ENCODE measurements at places on chromosomes 7 and 10.

DNA sequence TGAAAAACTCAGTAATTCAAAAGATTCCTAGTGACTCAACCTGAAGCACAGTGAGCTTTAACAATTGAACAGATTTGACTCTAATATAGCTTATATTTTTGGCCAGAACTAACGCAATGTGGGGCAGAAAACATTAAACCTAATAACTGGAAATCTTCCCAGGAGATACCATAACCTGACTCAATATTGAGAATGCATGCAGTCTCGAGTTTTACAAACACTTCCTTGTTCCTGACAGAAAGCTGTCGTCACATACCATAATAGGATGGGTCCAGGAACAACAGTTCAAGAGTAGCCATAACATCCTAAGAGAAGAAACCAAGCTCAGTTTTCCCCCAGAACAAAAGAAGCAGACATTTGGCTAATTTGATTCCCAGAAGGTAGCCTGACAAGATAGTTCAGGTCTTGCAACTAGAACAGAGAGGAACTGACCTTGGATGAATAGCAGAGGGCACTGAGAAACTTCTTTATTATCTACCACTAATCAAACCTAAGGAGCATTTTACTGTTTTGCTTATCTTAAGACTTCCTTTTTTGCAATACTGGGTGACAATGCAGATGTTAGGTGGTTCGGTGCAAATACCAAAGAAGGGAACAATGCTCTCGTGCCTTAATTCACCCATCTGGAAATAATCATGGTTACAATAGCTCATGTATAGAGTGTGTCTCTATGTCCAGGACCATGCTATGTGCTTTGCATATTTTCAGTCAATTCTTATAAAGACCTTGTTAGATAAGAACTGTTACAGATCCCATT is 38.6 kb upstream of the ACSL5 start:
- peak overlapping the region; percentile 61 for H3K27ac ChIP-seq
- no peaks in the 10 kb centered on the region for H3K36me3 ChIP-seq
- H3K27me3 ChIP-seq, result peaks cover 14% of the 10 kb centered on the region
- DNase-seq, result no peak
- H3K4me1 ChIP-seq, result peaks cover 10% of the 10 kb centered on the region

DNA sequence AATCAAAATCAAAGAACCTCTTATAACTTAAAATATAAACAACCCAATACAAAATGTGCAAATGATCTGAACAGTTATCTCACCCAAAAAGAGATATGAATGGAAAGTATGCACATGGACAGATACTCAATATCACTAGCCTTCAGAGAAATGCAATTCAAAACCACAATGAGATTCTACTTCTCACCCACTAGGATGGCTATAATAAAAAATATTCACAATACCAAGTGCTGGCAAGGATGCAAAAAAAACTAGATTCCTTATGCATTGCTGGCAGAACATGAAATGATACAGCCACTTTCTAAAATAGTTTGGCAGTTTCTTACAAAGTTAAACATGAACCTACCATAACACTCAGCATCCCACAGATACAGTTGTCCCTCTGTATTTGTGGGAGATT is 130.1 kb upstream of the LRRN3 start:
- no peak for DNase-seq
- no peak overlapping the region for H3K4me3 ChIP-seq
- no peaks in the 10 kb centered on the region for H3K27me3 ChIP-seq
- no peaks in the 10 kb centered on the region for H3K4me1 ChIP-seq
- no peak overlapping the region for H3K27ac ChIP-seq
- peaks cover 2% of the 10 kb centered on the region for H3K36me3 ChIP-seq

GRCh38 chr7:1004018-1004852 is 21.3 kb downstream of the CYP2W1 start:
- no peaks in the 10 kb centered on the region for H3K4me1 ChIP-seq
- H3K27ac ChIP-seq, result no peak overlapping the region
- H3K4me3 ChIP-seq, result no peak overlapping the region
- peaks cover 4% of the 10 kb centered on the region for H3K36me3 ChIP-seq

DNA sequence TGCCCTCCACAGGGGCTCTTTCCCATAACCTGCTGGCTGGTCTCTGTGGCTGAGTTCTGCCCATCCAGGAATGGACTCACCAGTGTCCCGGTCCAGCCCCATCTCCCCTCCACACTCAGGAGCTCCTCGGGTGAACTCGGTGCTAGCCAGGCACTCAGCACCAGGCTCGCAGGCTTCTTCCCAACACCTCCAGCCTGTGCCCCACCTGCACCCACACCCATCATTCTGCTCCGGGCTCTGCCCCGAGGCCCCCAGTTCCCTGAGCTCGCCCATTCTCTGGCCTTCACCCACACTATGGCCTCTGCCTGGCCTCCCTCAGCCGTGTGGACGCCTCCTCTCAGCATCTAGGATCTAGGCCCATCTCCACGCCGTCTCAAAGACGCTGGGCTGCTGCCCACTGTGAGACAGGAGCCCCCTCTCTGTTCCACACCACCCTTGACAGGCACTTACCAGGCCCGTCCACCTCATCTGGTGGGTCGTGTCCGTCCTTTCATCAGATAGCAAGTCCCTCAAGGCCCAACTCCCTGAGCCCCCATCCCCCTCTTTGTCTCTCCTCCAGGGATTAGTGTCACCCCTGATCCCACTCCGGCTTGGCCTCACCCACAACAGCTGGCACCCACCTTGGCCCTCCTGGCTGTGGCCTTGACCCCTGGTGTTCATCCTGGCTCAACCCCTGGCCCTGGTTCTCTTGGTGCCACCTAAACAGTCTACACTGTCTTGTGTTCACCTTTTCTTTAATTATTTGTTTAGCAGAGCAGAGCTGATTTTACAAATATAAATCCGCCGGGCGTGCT is 76.0 kb upstream of the FAM20C start:
- DNase-seq, result no peak
- peaks cover 2% of the 10 kb centered on the region for H3K4me1 ChIP-seq
- no peaks in the 10 kb centered on the region for H3K36me3 ChIP-seq
- peaks cover 25% of the 10 kb centered on the region for H3K27me3 ChIP-seq
- no peak overlapping the region for H3K4me3 ChIP-seq

DNA sequence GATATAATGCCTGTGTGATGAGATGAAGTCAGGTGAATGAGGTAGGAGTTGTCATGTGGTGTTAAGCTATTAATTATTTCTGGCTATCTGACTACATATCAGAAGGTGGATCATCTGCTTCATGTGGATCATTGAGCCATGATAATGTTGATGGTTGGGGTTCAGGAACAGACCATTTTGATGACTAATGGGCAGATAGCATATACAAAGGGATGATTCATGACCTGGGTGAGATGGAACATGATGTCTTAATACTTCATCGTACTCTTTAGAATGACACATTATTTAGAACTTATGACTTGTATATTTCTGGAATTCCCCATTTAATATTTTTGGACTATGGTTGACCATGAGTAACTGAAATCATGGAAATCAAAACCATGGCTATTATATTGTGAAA is 155.1 kb downstream of the OR13A1 start:
- no peak overlapping the region for H3K4me3 ChIP-seq
- H3K27ac ChIP-seq, result no peak overlapping the region
- peaks cover 2% of the 10 kb centered on the region for H3K36me3 ChIP-seq
- peaks cover 46% of the 10 kb centered on the region for H3K27me3 ChIP-seq
- no peaks in the 10 kb centered on the region for H3K4me1 ChIP-seq

- peak; percentile 72 for DNase-seq
- peaks cover 45% of the 10 kb centered on the region for H3K27me3 ChIP-seq
- peak overlapping the region; percentile 49 for H3K27ac ChIP-seq
- H3K4me3 ChIP-seq, result peak overlapping the region; percentile 71
Observed at GRCh38 chr10:101569622-101570427, 18.2 kb downstream of the POLL start.

DNA sequence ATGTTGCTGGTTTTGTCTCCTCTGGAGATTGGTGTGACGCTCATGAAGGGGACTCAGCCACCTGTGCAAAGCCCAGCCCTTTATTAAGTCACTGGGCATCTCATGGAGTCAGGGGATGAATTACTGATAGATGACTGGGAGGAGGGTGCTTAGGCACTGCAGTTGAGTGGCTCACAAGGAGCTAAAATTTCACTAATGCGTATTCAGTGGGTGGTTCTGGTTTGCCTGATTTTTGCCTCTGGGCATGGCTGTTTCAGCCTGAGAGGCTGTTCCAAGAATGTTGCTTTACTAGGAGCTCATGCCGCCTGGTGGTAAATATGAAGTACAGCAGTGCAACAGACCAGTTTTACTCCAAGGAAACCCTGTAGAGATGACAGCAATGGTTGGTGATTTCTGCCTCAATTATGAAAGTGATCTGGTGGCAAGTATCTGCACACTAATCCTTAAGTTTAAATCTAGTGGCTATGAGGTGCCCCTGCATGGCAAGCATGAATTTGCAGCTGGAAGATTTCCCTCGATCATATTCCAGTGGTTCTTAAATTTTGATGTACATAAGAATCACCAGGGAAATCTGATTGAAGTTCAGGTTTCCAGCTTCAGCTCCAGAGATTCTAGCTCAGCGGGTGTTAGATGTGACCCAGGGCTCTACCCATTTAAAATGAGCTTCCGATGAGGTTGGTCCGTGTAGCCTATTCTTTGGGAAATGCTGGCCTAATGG is 19.9 kb downstream of the ACTA2 start:
- peaks cover 26% of the 10 kb centered on the region for H3K4me1 ChIP-seq
- H3K4me3 ChIP-seq, result no peak overlapping the region
- H3K27ac ChIP-seq, result no peak overlapping the region
- no peaks in the 10 kb centered on the region for H3K27me3 ChIP-seq
- peaks cover 4% of the 10 kb centered on the region for H3K36me3 ChIP-seq

GRCh38 chr7:47647181-47647917 is 65.4 kb upstream of the TNS3 start:
- no peak overlapping the region for H3K27ac ChIP-seq
- H3K27me3 ChIP-seq, result no peaks in the 10 kb centered on the region
- H3K4me1 ChIP-seq, result peaks cover 2% of the 10 kb centered on the region
- H3K36me3 ChIP-seq, result no peaks in the 10 kb centered on the region
- H3K4me3 ChIP-seq, result no peak overlapping the region
- DNase-seq, result no peak

- no peak overlapping the region for H3K27ac ChIP-seq
- H3K27me3 ChIP-seq, result peaks cover 22% of the 10 kb centered on the region
- no peak for DNase-seq
- H3K36me3 ChIP-seq, result no peaks in the 10 kb centered on the region
- H3K4me1 ChIP-seq, result no peaks in the 10 kb centered on the region
Observed at GRCh38 chr10:34169677-34170076, 645.4 kb downstream of the PARD3 start.

DNA sequence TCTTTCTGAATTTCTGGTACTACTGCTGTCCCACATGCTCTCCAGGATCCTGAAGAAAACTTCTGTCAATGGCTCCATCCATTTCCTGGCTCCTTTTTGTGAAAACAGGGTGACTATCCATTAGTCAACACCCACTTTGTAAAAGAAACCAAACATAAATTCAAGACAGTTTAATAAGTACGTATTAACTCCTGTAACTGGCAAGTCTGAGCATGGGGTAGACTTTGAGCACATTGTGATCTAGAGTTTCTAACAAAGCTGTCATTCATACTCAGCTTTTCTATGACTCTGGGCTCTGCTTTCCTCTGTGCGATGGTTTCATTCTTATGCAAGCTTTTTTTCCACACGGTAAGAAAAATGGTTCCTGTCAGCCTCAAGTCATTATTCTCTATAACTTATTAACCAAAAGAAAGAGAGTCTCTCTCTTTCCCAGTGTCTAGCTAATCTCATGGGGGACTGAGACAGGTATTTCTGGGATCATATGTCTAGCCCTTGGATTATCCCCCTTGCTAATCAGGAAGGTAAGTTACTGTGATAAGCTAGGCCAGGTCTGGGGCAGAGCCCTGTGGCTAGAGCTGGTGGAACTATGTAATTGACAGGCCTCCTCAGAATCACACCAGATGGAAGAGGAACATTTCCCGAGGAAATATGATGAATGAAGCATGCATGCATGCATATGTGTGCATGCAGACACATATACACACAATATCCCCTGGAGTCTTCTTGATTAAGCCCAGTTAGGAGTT is 98.5 kb downstream of the GNAI1 start:
- H3K27me3 ChIP-seq, result no peaks in the 10 kb centered on the region
- no peaks in the 10 kb centered on the region for H3K36me3 ChIP-seq
- no peaks in the 10 kb centered on the region for H3K4me1 ChIP-seq
- no peak overlapping the region for H3K4me3 ChIP-seq
- no peak for DNase-seq

- DNase-seq, result no peak
- no peak overlapping the region for H3K27ac ChIP-seq
- no peaks in the 10 kb centered on the region for H3K36me3 ChIP-seq
- H3K27me3 ChIP-seq, result peaks cover 29% of the 10 kb centered on the region
- H3K4me1 ChIP-seq, result no peaks in the 10 kb centered on the region
- H3K4me3 ChIP-seq, result no peak overlapping the region
Observed at GRCh38 chr7:29748286-29749099, 57.8 kb upstream of the WIPF3 start.

- H3K27me3 ChIP-seq, result no peaks in the 10 kb centered on the region
- H3K27ac ChIP-seq, result peak overlapping the region; percentile 79
- H3K4me3 ChIP-seq, result peak overlapping the region; percentile 36
- DNase-seq, result no peak
- peaks cover 5% of the 10 kb centered on the region for H3K36me3 ChIP-seq
Observed at GRCh38 chr7:129840757-129841156, 112.0 kb downstream of the UBE2H start.

DNA sequence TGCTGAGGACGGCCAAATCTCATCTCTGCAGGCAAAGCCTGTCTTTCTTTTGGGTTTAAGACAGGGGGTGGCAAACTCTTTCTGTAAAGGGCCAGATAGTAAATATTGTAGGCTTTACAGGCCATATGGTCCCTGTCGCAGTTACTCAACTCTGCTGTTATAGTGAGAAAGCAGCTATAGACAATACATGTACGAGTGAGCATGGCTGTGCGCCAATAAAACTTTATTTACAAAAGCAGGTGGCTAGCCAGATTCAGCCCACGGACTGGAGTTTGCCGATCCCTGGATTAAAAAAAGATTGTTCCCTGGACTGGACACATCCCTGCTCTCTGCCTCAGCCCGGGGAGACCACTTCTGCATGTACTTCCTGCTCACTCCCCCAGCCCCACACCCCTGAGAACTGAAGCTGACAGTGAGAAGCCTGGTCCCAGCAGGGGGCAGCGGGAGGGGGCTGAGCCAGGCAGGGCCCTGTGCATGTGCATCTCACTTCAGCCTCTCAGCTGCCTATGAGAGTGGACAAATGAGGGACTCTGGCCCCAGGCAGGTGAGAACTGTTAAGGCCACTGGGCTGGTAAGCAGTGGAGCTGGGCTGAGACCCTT is 392.4 kb downstream of the PLXNA4 start:
- H3K4me3 ChIP-seq, result no peak overlapping the region
- no peak overlapping the region for H3K27ac ChIP-seq
- no peaks in the 10 kb centered on the region for H3K4me1 ChIP-seq
- no peaks in the 10 kb centered on the region for H3K27me3 ChIP-seq

- H3K36me3 ChIP-seq, result peaks cover 4% of the 10 kb centered on the region
- H3K4me3 ChIP-seq, result no peak overlapping the region
- DNase-seq, result no peak
- peaks cover 2% of the 10 kb centered on the region for H3K4me1 ChIP-seq
Observed at GRCh38 chr7:37480041-37481031, 31.7 kb upstream of the ELMO1 start.

GRCh38 chr10:84567133-84567532 is 238.7 kb downstream of the CCSER2 start:
- peaks cover 79% of the 10 kb centered on the region for H3K27me3 ChIP-seq
- no peak overlapping the region for H3K4me3 ChIP-seq
- no peak for DNase-seq
- peaks cover 7% of the 10 kb centered on the region for H3K36me3 ChIP-seq
- peaks cover 15% of the 10 kb centered on the region for H3K4me1 ChIP-seq
